Activated naive CD4-positive, alpha-beta T cell treated with anti-CD3 and anti-CD28 coated beads for 36 hours (primary cell): ENCODE measurements at places on chromosomes 6 and 20.

DNA sequence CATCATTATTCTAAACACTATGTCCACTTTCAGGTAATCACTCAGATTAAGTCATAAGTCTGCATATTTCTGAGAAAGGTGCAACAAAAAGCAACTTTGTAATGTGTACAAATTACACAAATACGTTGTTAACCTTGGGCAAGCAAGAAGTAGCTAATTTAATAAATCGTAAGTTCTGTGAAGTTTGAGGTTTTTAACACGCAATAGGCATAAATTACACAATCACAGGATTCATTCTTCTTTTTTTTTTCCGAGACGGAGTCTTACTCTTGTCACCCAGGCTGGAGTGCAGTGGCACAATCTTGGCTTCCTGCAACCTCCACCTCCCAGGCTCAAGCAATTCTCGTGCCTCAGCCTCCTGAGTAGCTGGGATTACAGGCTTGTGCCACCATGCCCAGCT, 57.2 kb upstream of the F13A1 start:
- no peak for DNase-seq

- DNase-seq: no peak
These were observed 30.9 kb downstream of the MAP3K5 start for GRCh38 chr6:136761227-136761922.

DNA sequence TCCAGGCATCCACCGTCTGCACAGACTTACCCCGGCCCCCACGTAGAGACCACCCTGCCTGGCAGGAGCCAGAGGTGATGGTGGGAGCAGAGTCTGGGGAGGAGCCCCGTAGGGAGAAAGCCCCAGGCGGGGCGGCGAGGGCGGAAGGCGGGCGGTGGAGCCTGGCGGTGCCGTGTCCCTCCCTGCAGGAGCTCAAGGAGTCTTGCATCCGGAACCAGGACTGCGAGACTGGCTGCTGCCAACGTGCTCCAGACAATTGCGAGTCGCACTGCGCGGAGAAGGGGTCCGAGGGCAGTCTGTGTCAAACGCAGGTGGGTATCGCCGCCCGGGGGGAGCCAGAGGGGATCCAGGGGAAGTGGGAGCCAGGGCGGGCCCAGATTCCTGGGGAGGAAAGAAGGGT, 6.0 kb downstream of the CLPSL1 start:
- DNase-seq: no peak

DNA sequence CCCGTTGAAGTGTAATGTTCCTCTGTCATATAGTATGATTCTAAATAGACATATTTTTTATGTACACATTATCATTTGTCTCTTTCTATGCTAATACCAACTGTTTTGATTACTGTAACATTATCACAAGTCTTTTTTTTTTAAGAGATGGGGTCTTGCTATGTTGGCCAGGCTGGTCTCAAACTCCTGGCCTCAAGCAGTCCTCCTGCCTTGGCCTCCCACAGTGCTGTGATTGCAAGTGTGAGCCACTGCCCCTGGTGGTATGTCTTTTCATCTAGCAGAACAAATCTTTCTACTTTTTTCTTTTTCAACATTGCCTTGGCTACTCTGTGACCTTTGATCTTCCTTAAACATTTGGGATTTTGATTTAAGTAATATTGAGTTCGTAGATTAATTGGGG, 57.7 kb downstream of the SLX4IP start:
- DNase-seq: peak; percentile 14

DNA sequence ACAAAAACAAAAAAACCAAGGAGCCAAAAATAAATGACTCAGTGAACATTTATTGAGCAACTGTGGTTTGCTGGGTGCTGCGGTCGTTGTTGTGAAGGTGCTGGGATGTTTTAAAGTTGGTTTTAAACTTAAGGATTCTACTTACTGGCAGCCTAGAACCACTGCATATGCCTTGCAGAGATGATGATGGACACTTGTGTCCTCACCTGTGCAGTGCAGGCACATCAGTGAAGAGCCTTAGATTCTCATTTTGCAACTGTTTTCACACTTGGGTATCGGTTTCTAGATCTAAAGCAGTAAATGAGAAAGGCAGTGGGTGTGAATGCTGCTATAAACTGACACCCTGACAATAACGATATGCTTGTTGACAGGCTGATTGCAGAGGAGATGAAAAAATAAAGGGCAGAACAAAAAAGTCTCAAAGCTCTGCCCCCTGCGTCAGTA, 68.8 kb downstream of the UTRN start:
- DNase-seq: peak; percentile 41

DNA sequence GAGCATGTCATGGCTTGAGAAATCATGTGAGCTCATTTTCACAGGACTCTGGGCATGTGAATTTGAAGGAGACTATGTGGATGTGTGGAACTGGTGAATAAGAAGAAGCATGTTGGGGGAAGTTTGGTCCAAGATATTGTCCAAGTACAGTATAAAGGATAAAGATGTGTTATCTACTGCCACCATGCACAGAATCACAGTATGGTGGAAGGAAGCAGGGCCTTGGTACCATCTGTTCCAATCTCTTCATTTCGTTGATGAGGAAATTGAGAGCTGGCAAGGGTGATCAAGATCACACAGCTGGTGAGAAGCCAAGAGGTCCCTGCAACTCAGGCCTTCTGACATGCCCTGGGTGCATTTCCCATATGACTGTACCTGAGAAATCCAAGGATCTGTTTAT, 31.5 kb upstream of the RIPOR2 start:
- DNase-seq: no peak
